ENCODE measurements at places on chromosomes 3 and 15.

DNA sequence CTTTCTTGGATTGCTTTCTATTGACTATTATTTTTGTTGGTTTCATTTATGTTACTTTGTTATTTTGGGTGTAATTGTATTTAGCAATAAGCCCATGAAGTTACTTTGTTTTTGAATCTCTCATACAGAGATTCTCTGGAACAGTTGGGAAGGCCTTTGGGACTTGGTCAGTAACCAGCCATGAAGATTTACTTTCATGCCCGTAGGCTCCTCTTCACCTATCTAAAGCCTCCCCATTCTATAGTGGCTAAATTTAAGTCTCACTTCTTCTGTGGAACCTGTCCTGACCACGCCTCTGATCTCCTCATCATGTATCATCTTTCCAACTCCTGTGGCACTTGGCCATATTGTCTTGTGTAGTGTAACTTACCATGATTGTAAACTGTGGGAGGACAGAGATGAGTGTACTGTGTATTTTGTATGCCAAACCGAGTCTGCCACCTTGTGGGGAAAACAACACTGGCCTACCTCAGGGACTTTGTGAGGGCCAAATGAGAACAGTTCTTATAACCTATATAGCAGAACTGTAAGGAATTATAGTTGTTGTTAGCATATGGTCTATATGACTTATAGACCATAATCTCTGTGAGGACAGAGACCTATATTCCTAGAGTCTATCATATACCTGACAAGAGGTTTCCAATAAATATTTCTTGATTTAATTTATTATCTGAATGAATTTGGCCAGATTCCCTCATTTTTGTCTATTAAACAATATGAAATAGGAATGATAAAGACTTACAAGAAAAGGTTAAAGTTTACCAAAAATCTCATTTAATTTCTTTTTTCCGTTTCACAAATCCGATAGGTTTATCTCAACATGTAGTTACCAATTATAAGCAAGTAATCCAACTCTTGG is 75.0 kb downstream of the STARD9 start:
- peak; percentile 83 for DNase-seq

GRCh38 chr15:100642950-100643338 is 40.6 kb downstream of the ASB7 start:
- DNase-seq, result no peak

DNA sequence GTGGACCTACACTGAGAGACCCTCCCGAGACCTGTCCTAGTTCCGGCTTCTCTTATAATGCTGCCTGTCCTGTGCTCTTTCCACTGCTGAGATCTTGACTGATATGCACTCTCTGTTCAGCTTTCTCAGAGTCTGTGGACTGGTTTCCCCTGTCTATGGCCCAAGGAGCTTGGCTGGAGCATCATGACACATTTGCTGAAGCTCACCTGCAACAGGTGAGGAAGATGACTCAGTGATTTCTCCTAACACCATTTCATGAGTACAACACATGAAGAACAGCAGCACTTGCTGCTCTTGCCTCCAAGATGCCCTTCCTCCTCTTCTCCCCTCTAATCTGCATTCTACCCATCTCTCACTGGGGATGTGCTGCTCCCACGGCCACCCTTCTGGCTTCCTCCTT is 92.1 kb downstream of the DUT start:
- no peak for DNase-seq

- no peak for DNase-seq
Observed at GRCh38 chr3:178603735-178604134, 67.5 kb downstream of the KCNMB2 start.

DNA sequence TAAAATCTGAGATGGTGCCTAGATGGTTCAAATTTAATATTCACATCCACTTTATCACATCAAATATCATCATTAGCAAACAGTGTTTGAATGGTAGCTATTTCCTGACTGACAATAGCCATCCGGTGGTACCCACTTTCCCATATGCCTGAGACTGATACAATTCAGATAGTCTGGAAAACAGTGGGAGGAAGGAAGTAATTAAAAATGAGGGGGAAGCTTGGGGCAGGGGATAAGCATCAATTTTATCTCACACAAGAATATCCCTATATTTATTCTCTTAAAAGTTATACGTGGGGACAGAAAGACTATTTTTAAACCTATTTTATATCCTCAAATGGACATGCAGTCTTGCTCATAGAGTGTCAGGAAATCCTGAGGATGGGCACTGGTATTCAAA is 122.5 kb upstream of the GAP43 start:
- DNase-seq, result no peak

- DNase-seq, result no peak
Observed at GRCh38 chr15:63587527-63587926, 9.7 kb upstream of the FBXL22 start.

DNA sequence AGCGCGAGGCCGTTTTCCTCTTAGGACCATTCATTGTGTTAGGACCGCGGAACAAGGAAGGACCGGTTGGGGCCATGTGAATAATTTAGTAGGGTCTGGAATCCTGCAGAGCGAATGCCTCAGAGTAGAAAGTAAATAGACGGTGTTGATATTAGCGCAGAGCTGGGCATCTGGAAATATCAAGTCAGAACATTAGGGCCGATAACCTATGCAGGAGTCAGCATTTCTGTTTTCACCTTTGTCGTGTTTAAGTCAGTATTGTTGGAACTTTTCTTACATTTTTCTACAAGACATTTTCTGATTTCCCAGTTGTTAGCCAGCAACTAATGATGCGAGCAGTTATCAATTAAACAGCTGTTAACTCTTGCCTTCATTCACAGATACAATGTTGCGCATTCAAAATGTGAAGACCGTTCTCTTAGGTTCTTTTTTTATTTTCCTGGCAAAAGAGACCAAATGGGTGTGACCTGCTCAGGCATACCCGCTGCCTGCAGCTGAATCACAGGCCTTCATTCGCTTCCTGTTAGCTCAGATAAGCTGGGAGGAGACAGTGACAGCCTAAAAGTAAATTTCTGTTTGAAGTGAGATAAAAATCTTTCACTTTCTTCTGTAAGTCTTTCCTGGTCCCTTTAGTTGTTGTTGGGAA is 966 bp upstream of the PKM start:
- peak; percentile 74 for DNase-seq

DNA sequence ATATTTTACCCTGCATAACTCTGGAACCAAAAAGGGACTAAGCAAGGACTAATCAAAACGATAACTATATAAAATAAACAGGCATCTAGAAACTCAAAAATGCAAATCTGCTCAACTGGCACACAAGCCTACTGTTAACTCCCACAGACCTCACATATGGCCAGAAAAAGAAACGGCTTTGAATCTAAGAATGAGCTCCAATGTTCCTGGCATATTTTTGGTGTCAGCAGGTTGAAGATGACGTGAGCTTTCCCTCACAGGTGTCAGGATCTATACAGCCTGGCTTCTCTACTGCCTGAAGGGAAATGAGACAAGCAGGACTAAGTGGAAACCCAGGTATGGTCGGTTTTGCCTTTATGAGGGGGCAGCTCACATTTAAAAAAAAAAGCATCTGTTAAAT is 120.1 kb upstream of the SPATA12 start:
- DNase-seq, result no peak

- no peak for DNase-seq
Observed at GRCh38 chr15:55739641-55740040, 3.3 kb downstream of the PRTG start.

GRCh38 chr3:74824366-74824765 is 209.9 kb upstream of the CNTN3 start:
- no peak for DNase-seq

DNA sequence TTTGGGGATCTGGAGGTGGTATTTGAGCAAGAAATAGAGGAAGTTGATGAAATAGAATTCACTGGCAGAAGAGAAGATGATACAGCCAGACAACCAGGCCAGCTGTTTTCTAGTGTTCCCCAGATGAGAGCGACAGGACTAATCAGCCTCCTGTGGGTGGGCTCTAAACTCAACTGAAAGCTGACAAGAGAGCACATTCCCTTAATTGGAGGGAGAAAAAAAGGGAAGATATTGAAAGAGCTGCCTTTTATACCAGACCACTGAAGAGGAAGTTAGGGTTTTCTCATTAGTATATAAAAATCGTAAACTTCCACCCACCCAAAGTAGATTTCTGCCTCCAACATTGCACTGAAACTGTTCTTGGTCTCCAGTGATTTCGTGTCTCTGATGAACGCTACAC is 6.5 kb upstream of the TM4SF19 start:
- peak; percentile 34 for DNase-seq

DNA sequence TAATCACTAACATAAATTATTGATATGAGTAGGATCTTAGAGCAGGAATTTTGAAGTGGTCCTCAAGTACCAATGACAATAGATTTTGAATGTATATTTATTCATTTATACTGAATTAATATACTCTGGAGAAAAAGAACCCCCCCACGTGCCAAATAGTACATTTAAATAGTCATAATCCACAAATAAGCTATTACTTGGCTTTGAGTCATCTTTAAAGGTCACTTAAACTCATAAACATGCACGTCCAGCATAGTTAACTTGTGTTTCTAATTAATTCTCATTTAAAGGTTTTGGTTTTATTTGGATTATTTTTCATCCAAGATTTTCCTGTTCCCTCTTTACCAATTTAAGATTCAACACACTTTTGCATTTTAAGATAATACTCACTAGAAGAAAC is 35.1 kb downstream of the FGF7 start:
- DNase-seq, result no peak

DNA sequence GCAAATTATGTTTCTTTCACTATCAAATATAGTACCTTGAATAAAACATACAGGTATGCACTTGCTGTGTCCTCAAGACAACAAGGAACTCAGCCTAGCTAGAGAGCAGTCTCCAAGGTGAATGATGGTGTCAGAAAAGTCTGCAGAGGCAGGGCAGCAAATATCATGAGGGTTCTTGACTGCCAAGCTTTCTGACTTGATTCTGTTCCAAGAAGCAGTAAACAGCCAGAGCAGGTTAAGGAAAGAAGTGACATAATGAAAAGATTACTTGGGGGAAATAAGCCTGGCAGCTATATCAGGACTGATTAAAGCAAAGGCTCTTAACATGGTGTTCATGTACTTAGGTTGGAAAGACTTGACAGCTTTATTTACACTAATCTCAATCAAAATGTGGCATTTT is 192.2 kb upstream of the GADL1 start:
- DNase-seq, result no peak

GRCh38 chr3:55894605-55895004 is 407.5 kb upstream of the WNT5A start:
- no peak for DNase-seq

- DNase-seq, result no peak
Observed at GRCh38 chr15:71888797-71889196, 78.4 kb downstream of the NR2E3 start.

- DNase-seq, result no peak
Observed at GRCh38 chr15:101613130-101614000, 38.8 kb downstream of the TM2D3 start.

- DNase-seq, result no peak
Observed at GRCh38 chr3:150225986-150226385, 182.1 kb upstream of the TSC22D2 start.

- no peak for DNase-seq
Observed at GRCh38 chr3:196063049-196063448, 18.8 kb downstream of the TFRC start.

DNA sequence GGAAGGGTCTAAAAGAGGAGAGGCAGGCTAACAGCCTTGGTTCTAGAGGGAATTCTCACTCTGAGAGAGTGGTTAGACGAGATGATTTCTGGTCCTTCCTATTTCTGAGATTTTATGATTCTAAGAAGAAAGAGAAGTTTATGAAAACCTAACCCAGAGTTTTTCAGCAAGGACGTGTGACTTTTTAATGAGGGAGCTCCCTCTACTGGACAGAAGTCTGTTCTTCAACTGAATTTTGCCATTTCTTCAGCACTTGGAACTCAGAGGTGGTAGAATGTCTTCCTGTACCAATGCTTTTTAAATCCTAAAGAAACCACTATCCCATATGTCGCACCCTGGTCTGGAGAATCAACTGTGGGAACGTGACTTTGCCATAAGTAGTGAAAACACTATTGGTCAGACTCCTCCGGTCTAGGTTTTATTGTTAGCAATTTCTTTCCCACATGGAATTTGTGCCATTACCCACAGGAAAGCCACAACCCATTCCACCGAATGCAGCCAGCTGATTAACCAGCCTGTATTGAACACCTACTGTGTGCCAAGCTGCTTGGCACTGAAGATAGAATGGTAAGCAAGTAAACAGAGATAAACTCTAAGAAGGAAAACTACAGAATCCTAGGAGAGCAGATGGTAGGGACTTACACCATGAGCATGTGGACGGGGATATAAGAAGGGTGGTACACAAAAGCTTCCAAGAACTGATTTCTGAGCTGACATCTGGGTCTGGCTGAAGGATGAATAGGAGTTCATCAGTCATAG is 199.5 kb upstream of the LMCD1 start:
- peak; percentile 70 for DNase-seq

DNA sequence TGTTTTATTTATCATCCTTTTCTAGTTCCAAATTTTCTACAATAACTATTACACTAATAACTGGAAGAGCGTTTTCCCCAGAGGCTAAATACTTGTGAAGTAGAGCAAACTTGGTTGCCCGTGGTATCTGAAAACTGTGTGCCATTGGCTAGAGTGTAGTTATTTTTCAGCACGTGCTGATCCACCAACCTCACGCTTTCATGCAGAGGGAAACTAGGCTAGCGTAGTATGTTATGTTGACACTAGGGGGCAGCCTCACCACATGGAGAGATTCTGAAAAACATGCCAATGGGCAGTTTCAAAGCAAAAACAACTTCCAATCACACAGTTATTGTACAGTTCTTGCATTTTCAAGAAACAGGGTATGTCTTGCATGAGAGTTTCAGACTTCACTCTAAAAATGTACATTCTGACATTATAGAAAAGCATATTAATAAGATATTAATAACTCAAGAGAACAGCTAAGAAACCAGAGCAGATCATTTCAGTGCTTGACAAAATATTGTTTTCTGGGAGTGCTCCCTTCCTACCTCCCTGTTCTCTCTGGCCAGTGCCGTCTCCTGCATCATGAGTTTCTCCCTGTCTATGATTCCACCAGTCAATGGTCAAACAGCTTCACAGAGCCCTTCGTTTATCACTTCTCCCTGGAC is 39.7 kb downstream of the SPATA12 start:
- DNase-seq, result peak; percentile 81

- DNase-seq, result no peak
Observed at GRCh38 chr3:59482684-59483083, 432.9 kb upstream of the CFAP20DC start.

DNA sequence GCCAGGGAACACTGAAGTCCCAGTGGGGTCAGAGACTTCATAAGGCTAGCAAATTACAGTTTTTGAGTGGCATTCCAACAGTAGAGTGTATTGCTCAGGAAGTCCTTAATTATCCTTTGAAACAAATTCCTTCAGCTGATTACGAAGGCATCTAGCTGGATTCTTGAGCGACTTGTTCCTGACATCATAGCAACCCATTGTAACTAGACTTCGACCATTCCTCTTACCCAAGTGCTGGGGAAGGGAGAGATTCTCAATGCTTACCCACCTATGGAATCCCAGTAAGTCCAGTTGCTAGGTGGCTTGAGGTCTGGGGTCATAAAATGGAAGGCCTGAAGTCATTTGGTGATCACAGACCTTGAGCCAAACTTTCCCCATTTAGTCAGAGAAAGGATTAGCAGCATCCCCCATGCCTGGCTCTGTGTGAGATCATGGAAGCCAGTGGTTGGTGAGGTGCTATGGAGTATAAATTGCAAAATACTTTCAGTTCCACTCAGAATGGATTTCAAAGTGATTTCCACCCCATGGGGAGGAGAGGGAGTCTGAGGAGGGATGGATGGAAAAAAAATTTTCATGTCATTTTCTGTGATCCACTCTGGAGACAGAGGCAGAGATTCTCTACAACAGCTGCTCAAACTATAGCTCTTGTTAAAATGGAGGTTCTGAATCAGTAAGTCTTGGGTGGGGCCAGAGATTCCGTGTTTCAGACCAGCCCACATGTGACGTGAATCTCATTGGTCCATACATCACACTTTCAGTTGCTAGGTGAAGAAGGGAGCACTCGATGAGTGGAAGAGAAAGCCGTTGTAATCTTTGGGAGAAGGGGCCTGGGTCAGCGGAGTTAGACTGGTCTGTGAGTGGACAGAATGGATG is 45.7 kb downstream of the CD86 start:
- DNase-seq, result peak; percentile 67

Measured in NAMALWA (cell line).